ENCODE measurements at places on chromosomes 3 and 15. TPM values are rescaled to one million over a fixed set of nuclear protein-coding genes. Genes with fewer than 3 reads are reported as not detected.

DNA sequence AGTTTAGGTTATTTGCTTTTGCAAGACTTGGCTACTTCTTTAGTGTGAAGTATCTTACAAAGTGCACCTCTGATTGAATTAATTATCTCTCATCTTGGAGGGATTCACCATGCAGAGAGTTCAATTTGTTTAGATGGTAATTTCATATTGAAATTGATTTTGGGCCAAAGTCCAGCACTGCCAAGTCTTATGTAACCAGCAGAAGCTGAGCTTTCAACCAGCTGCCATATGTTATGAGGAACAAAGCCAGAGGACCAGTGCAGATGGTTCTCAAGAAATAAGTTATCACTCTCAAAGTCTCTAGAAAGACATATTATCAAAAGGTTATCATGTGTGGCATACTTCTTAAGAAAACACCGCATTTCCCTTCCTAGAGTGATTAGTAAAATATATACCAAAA lies 29.0 kb downstream of the ABHD6 start:
- DNase-seq: no peak

- no peak for DNase-seq
Measured at GRCh38 chr15:66231394-66232266, 21.9 kb downstream of the MEGF11 start.

Gene ST8SIA2
- total RNA-seq: not detected

Gene HYPK
- total RNA-seq: 17.2 TPM

Gene FBXO40
- 0.21 TPM for total RNA-seq

Gene CASR
- total RNA-seq: not detected

Data from uterus (tissue), 4 donors.